CD4-positive, alpha-beta T cell treated with Interleukin-15 for 4 hours (primary cell): ENCODE measurements at places on chromosomes 5 and 9.

- no peak for DNase-seq
Measured at GRCh38 chr5:117072439-117072838, 497.8 kb upstream of the SEMA6A start.

GRCh38 chr5:112412346-112412745, 6.7 kb downstream of the EPB41L4A start:
- no peak for DNase-seq

- no peak for DNase-seq
Measured at GRCh38 chr9:28868228-28868990, 1295.1 kb upstream of the C9orf72 start.

DNA sequence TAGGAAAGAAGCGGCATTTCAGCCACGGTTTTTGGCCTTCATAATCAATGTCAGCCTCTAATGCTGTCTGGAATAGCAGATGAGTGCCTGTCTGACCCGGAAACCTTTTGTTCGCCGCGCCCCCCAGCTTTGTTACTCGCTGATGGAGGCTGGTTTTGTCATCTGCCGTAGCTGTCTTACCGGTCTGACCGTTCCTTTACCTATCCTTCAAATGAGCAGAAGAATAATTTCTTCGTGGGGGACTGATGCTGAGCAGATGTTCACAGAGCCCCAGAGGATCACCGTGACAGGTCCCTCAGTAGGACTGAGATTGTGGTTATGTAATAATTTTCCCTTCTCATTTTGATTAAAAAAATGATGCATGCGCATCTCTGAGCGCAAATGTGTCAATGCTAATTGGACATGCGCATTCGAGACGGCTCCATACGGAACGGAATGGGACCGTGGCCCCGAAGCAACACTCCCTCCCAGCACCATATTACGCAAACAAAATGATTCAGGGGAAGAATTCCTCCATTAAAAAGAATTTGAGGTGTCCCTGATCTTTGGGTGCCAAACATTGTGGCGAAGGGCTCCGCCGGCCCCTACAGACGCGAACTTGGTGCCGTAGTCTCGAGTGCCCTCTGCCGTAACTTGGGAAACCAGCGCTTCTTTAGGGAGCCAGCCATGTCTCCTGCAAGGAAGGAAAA, 27.6 kb downstream of the TLX3 start:
- no peak for DNase-seq

DNA sequence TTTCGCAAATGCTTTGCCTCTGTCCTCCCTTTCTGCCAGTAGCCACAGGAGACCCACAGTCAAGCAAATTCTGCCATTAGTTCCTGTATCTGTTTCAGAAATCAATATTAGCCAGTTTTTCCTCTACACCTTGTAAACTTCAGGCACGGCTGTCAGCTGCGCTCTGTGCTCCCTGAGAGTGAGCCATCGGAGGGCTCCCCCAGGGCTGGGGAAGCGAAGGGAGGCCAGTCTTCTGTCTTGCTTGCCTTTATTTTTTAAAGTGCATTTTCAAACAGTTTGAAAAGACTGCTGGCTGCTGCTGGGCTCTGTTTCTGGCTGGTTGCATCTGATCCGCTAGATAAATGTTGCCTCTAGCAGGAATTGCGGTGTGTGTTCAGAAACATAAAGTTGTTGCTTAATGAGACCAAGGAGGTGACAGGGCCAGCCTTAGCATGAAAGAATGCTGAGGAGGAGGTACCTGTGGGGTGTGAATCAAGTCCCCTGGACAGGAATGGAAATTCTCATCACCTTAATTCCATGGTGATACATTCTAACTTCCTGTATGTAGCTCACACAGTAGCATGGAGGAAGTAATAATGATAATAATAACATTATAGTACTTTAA, 421.7 kb upstream of the KIF2A start:
- DNase-seq = no peak

DNA sequence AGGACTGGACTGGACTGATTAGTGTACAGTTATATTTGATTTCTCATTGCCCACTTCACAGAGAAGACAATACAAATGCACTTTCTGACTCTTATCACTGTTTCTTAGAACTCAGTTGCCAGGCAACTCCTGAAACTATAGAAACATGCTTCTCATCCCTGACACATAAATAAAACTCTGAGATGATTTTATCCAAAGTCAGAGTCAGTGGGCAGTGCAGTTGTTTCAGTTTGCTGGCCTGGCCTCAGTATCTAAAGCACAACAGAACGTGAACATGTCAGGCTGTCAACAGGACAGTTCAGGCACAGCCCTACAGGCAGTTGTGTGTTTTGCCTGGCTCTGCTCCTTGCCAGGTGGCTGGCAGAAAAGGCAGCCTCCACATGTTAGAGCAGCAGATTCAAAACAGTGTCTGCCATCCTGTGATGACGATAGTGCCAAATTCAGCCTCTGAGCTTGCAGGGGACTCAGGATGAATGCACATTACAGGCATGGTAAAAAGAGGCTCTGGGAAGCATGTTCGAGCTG, 65.1 kb upstream of the CCDC152 start:
- DNase-seq = no peak

GRCh38 chr9:34536685-34537084, 13.9 kb upstream of the ENHO start:
- no peak for DNase-seq
